Effector memory CD4-positive, alpha-beta T cell (primary cell): ENCODE measurements at places on chromosomes 3 and 15.

- no peak for DNase-seq
These were observed 53.0 kb upstream of the SNRPA1 start for GRCh38 chr15:101348015-101348414.

- DNase-seq, result no peak
These were observed 19.4 kb downstream of the RTP3 start for GRCh38 chr3:46517016-46517783.

- DNase-seq, result no peak
These were observed 158.6 kb upstream of the NR2F2 start for GRCh38 chr15:96171853-96172296.

GRCh38 chr3:25719321-25719720, 54.6 kb upstream of the TOP2B start:
- DNase-seq, result no peak

DNA sequence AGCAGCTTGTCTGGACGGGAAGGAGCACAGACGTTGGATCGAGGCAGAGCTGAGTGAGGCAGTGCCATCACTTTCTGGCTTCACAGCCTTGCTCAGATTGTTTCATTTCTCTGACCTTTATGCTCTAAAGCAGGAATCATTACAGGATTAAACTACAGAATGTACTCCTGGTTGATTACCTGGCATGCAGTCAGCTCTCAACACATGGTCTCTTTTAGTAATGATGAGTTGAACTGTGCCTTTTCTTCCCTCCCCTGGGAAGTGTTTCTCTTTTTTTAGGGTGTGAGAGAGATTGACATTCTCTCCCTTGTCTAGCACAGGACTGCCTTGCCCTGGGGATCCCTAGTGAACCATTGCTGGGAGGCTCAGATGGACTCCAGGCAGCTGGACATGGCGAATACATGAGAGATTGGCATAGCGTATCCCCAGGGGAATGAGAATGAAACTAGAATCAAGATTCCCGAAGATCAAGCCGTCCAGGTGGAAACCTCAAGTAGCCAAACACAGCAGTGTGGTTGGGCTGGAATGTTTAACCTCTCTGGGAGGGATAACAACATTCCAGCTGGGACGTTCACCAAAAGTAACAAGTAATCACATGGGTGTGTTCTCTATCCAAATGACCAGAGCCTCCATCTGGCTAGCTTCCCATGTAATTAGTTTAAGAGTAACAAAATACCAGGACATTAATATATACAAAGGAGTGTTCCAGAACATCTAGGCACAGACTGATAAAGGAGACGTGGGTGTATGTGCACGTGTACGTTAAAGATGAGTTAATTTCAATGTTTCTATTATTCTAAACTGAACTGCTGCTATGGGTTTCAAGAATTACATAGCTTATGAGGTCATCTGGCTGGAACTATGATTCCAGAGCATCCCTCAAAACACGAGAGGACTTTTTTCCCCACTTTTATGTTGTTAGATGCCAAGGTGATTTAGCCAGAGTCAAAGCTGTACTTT, 118.6 kb upstream of the NR2E3 start:
- DNase-seq, result no peak

- no peak for DNase-seq
These were observed 219.9 kb downstream of the CHST2 start for GRCh38 chr3:143339451-143339850.

GRCh38 chr15:27993544-27993943, 105.6 kb downstream of the OCA2 start:
- no peak for DNase-seq

DNA sequence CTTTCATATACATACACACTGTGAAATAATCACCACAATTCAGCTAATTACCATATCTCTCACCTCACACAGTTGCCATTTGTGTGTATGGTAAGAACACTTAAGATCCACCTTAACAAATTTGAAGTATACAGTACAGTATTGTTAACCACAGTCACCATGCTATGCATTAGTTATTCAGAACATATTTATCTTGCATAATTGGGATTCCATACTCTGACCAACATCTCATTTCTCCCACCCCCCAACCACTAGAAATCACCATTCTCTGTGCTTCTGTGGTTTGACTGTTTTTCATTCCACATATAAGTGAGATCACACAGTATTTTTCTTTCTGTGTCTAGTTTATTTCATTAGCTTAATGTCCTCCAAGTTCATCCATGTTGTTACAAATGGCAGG, 247.7 kb upstream of the CTNNB1 start:
- DNase-seq, result no peak

GRCh38 chr3:42020684-42021307, 58.9 kb upstream of the ULK4 start:
- DNase-seq, result no peak

GRCh38 chr3:185046164-185046515, 106.7 kb downstream of the C3orf70 start:
- no peak for DNase-seq

- DNase-seq, result no peak
These were observed 10.6 kb downstream of the HEG1 start for GRCh38 chr3:125045194-125045593.

GRCh38 chr3:169002689-169003088, 660.8 kb downstream of the MECOM start:
- DNase-seq, result no peak

DNA sequence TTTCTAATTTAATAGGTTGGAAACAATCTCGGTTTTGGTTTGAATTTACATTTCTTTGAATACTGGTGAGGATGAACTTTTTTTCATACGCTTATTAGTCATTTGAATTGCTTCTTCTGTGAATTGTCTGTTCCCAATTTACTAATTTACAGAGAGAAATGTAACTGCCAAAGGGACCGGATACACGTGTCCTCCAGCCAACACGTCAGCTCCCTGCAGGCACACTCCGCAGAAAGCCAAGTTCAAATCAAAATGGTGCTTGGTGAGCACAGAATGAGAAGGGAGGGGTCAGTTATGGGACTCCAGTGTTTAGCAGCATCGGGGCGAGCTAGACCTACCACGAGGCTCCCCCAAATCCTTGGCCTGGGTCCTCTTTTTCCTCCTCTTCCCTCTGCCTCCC, 10.8 kb upstream of the TSEN2 start:
- no peak for DNase-seq

GRCh38 chr3:127777921-127778656, 44.2 kb downstream of the MGLL start:
- no peak for DNase-seq

- no peak for DNase-seq
These were observed 37.3 kb downstream of the UBE3A start for GRCh38 chr15:25401501-25401900.

- no peak for DNase-seq
These were observed 24.0 kb downstream of the RASGRF1 start for GRCh38 chr15:79066391-79067071.

GRCh38 chr3:147730284-147730683, 321.1 kb downstream of the ZIC1 start:
- DNase-seq, result no peak

DNA sequence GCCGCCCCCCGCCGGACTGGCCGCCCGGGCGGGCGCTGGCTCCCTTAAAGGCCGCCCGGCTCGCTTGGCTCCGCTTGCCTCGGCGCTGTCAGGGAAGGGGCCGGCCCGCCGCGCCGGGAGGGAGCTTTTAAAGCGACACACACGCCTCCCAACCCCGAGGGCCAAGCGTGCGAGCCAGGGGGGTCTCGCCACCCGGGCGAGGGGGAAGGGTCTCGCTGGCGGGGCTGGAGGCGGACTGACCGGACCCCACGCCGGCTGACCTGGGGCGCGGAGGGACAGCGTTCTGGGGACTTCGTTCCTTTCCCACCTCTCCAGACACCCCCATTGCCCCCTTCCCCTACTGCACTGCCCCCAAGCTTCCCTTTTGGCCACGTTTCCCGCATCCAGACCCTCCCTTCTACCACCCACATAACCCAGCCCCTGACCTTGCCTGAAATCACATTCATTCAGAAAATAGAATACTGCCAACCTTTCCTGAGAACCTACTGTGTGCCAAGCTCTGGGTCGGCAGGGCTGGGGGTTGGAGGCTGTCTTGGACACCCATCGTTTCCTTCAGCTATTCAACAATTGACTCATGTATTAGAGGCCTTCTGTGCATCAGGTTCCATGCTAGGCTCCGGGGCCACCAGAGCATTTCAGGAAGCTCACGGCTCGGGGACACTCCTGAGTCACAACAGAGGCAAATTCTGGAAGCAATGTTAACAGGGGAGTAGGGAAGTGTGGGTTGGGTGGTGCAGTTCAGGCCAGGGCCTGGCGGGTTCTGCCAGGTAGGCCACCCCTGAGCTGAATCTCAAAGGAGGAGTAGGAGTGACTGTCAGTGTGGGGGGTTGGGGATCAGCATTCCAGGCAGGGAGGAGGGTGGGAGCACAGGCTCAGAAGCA, at the start of gene INSYN1:
Gene INSYN1 (minus strand): TSS at position 102 of the 881 bp plus-strand sequence. CDS start 2,221 bp downstream, outside the sequence.
- DNase-seq, result no peak

DNA sequence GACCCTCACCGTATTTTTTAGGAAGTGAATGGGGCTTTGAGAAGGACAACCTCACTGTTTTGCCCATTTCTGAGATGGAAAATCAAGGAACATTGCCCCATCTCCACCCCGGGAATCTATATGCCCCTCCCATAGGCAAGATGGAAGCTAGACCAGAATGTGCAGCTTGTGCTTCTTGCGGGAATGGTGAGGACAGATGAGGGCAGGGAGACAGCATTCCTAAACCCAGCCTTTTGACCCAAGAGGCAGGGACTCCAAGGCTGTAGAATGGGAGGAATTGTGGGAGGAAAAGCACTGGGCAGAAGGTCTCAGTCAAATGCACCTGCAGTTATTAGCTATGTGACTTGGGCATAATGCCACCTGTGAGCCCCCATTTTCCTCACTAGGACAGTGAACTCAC, 66.9 kb downstream of the SMAD3 start:
- no peak for DNase-seq

DNA sequence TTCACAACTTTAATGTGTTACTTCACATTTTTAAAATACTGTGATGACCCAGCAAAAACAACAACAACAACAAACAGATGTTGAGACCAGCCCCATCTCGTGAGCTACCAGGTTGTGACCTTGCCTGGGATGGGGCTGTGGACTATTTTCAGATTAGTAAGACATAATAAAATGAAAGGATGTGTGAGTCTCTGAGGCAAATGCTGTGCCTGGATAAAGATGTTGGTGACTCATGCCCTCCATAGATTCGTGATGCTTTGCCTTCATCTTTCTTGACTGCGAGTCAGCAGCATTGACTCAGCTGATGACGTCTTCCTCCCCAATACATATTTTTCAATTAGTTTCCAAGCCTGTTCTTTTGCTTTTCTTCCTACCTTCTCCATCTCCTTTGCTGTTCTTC, 453.0 kb upstream of the CFAP20DC start:
- DNase-seq, result no peak

DNA sequence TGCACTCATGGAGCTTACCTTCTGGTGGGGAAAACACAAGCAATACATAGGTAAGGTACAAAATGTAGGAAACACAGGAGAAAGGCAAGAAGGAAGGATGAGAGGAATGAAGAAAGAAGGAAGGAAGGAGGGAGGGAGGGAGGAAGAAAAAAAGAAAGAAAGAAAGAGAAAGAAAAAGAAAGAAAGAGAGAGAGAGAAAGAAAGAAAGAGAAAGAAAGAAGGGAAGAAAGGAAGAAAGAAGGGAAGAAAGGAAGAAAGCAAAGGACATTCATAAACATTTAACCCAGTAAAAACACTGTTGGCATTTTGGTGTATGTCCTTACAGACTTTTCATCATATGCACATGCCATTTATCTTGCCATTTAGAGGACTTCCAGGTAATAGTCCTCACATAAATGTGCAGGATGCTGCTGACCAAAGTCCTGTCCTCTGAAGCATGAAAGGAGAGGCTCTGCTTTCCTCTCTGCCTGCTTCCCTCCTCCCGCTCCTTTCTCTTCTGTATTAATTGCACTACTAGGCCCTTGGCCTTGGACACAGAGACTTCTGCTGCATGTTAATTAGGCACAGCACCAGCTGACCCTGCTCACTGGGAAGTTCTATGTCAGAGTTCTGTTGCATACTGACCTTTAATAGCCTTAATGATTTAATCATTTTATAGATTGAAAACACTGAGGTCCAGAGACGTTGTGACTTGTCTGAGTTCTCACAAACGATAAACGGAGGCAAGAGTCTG, 29.7 kb upstream of the NDUFB4 start:
- no peak for DNase-seq

DNA sequence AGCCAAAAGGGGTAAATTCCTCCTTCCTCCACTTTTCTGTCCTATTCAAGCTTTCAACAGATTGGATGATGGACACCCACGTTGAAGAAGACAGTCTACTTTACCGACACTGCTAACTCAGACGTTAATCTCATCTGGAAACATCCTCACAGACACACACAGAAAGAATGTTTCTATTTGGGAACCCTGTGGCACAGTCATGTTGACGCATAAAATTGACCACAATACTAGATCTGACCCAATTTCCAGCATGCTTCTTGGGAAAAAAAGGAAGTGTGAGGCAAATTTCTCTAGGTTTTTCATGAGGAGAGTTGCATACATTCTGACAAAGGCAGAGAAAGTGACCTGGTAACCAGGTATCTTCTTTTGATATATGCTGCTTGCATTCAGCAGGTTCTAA, 594.1 kb downstream of the FGF12 start:
- DNase-seq, result no peak

DNA sequence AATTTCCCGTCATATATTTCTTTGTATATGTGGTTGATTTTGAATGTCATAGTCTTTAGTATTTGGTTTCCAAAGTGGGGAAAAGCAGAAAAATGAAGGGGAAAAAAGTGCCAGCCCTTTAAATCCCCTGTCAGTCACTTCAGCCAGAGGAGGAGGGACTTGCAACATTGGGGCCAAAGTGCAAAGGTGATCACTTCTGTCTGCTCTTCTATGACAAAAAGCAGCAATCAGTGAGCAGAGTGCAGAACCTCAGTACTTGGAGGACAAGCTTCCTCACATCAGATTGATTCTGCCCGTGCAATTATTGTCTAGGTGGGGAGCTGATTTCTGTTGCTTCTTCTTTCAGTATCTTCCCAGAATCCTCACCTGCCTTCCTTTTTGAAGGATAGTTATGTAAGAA, 60.0 kb downstream of the STT3B start:
- no peak for DNase-seq

- DNase-seq, result no peak
These were observed 47.4 kb upstream of the RAB6B start for GRCh38 chr3:133943031-133943535.

DNA sequence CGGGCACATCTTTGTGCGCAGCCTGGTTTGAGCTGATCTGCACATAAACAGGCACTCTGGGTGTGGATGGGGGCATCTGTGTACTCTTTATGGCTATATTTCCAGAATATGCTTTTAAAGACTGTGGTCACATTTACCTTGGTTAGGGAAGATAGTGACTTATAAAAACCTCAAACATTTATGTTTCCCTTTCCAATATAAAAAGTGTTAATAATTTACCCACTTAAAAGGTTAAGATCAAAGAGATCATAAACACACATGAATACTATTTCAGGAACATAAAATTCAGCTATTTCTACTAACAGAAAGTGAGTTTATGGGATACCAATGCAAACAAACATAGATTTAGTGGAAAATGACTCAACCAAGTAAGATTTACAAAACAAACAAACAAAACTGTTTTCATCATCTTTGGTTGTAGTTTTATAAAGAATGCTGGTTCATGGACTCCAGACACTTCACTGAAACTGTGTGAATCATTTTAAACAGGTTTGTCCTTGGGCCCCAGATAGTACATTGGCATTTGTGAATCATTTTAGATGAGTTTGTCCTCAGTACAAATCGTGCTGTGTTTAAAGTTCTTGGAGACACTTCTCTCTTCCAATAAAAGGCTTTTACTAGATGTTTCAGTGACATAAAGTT, 253.5 kb upstream of the CTDSPL start:
- no peak for DNase-seq

GRCh38 chr3:106880206-106880605, 497.0 kb upstream of the CCDC54 start:
- DNase-seq, result no peak

GRCh38 chr3:129626744-129627349, 20.4 kb upstream of the PLXND1 start:
- peak; percentile 46 for DNase-seq

GRCh38 chr3:190671658-190672057, 157.8 kb downstream of the IL1RAP start:
- no peak for DNase-seq
